ENCODE measurements at places on chromosomes 1 and 21.
A peak's percentile ranks its signal among the peaks of the same experiment; 100 is the strongest.

- no peak for DNase-seq
Observed at GRCh38 chr1:152646656-152647055, 16.5 kb upstream of the LCE2D start.

- no peak for DNase-seq
Observed at GRCh38 chr21:19343711-19344110, 940.1 kb upstream of the TMPRSS15 start.

DNA sequence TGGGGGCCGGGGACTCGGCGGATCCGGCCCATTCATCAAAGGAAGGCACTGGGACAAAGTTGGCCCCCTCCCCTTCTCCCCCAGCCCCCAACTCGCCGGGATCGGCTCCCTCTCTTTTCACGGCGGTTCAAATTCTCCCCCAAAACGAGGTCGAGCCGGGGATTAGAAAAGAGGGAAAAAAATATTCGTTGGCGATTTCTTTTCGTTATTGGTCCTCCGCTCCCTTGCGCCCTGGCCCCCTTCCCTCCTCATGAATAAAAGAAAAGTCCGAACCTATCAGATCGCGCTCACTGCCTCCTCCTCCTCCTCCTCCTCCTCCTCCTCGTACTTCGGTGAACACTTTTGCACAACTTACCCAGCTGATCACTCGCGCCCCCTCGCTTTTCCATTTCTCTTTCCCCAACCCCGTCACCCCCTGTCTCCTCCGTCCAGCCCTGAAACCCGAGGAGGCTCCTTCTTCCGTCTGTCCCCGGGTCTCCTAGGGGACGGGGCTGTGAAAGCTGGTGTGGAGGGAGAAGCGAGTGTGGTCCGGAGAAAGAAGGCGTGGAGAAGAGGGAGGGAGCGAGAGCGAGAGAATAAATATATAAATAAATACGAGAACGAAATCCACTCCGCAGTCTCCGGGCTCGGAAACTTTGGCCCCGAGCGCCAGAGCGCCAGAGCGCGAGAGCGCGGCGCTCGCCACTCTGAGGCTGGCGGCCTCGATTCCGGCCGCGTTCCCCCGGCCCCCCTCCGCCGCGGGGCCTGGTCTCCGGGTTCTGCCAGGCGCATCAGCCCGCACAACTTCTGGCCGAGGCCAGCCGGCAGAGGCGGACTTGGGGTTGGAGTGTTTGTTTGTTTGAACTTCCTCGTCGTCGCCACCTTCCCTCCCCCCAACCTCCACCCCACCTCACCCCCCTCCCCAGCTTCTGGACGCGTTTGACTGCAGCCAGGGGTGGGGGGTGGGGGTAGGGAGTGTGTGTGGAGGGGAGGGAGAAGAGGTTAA is at the start of gene PAX7:
Gene PAX7 (plus strand): TSS at position 336 of the 985 bp plus-strand sequence. CDS start 758 bp downstream, outside the sequence.
- DNase-seq: no peak

DNA sequence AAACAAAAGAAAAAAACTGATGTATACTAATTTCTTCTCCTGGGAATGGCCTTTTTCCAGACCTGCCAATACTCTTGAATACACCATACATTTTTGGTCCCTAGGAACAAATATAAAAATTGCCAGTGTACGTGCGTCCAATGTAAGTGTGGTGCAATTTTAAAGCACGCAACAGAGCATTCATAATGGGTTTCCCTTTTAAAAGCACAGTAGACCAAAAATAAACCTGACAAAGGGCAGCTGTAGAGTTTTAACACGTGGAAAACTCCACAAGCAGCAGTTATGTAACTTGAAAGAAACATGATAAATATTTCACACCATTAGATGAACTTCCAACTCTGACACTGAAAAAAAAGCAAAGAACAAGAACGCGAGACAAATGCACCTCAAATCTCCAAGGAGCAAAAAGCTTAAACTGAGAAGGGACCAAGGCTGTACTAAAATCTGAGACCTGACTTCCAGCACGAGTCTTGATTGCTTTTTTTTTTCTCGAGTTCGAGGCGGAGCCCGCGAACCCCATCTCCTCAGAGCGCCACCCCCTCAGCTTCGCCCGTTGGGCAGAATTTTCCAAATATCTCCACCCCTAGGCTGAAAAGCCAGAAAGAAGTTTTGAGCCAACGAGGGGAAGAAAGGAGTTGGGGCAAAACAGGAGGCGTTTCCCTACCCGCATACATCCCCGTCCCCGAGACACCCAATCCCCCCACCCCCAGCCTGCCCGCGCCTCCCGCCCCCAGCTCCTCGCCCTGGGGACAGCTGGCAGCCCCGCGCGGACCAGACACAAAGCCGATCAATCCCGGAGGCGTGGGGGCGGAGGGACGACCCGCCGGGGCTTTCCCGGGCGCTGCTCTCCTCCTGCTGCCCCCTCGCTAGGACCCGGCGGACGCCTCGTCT is at the start of gene JAM2:
Gene JAM2 (plus strand): TSS at position 599 of the 891 bp plus-strand sequence. CDS start 564 bp downstream, outside the sequence.
- DNase-seq: peak; percentile 15

- DNase-seq: no peak
Observed at GRCh38 chr1:64973061-64973647, 6.8 kb upstream of the JAK1 start.

DNA sequence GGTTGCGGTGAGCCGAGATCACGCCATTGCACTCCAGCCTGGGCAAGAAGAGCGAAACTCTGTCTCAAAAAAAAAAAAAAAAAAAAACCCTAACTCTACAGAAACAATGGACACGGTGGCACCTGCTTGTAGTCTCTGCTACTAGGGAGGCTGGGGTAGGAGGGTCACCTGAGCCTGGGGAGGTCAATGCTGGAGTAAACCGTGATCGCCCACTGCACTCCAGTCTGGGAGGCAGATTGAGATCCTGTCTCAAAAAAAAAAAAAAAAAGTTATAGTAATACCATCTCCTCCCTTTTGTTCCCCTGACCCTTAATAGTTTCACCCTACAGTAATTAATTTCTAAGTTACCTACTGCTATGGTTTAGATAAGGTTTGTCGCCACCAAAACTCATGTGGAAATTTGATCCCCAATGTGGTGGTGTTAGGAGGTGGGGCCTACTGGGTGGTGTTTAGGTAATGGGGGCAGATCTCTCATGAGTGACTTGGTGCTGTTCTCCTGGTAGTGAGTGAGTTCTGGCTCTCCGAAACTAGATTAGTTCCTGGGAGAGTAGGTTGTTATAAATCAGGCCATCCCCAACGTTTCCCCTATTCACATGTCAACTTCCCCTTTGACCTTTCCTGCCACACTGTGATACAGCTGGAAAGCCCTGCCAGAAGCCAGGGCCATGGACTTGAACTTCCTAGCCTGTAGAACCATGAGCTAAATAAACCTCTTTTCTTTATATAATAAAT is 9.8 kb downstream of the FBXO42 start:
- DNase-seq: no peak

- no peak for DNase-seq
Observed at GRCh38 chr21:23543333-23543732, 2063.9 kb downstream of the MRPL39 start.

GRCh38 chr1:210143465-210144062 is 89.0 kb upstream of the SERTAD4 start:
- DNase-seq: peak; percentile 52

- DNase-seq: no peak
Observed at GRCh38 chr1:231232870-231233734, 7.9 kb upstream of the GNPAT start.

GRCh38 chr1:174991473-174991872 is 8.3 kb upstream of the CACYBP start:
- no peak for DNase-seq

GRCh38 chr1:55062801-55063576 is 23.6 kb downstream of the PCSK9 start:
- DNase-seq: no peak

- no peak for DNase-seq
Observed at GRCh38 chr1:173474097-173474779, 2.9 kb upstream of the PRDX6 start.

DNA sequence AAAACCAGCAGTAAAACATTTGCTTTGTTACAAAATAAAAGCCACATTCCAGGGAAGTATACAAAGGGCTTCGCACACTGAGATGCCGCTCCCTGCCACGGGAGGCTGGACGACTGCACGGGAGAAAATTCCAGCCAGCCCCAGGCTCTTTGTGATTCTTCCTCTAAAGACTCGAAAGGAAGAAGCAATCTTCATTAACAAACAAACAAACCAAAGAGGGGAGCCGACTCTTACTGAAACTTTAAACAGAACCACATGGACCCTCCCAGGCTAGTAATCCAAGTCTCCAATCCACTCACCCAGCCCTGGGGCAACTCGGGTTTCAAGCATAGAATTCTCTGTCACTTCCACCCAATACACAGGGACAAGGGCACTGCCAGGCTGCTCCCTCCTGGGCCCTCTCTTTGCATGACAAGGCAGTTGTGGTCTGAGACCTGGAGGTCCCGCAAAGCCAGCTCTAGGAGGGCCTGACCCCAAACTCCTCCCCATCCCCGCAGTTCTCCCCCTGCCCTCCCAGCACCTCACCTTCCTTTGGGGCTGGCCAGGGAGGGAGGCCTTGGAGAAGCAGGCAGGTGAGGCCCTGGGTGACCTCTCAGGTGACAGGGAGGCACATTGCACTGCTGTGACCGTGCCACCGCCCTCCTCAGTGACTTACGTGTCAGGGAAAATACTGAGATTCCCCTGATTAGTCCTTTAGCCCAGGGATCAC is 26.6 kb upstream of the COL18A1 start:
- DNase-seq: no peak

DNA sequence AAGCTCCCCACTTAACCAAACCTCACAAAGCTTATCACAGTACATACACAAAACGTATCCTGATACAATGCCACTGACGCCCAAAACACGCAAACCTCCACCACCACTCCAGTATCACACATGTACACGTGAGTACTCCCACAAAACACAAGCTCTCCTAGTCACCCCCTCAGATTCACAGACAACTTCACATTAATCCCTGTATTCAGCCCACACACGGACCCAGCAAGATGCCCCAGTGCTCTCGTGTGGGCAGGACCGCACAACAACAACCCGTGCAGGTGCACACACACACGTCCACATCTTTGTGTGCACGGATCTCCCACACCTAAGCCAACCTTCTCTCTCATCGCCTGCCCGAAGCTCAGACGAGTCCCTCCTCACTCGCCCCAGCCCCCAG is 17.6 kb downstream of the PADI1 start:
- no peak for DNase-seq

DNA sequence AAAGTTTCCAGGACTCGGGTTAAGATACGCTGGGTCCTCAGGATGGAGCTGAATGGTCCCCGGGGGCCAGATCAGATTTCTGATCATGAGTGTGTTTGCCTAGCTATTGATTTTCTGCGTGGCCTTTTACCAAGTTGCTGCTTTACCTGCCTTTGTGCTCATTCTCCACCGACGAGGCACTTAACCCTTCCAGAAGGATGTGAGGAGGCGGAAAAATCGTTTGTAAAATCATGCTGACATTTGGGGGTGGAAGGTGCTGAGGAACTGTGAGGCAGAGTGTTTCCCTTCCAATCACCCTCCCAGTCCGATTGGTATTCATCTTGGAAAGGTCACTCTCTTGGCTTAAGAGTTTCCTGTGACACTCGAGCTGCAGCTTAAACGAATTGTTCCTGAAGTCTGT is 337.1 kb upstream of the KAZN start:
- DNase-seq: no peak

GRCh38 chr1:80988926-80989325 is 811.8 kb upstream of the ADGRL2 start:
- DNase-seq: no peak

- DNase-seq: no peak
Observed at GRCh38 chr1:100793659-100794058, 74.1 kb downstream of the VCAM1 start.

Measured in stimulated activated CD4-positive, alpha-beta T cell treated with anti-CD3 and anti-CD28 coated beads, Interleukin-4, amount 100 ng/mL, for 48 hours (primary cell).